ENCODE measurements at places on chromosomes 4 and X.

DNA sequence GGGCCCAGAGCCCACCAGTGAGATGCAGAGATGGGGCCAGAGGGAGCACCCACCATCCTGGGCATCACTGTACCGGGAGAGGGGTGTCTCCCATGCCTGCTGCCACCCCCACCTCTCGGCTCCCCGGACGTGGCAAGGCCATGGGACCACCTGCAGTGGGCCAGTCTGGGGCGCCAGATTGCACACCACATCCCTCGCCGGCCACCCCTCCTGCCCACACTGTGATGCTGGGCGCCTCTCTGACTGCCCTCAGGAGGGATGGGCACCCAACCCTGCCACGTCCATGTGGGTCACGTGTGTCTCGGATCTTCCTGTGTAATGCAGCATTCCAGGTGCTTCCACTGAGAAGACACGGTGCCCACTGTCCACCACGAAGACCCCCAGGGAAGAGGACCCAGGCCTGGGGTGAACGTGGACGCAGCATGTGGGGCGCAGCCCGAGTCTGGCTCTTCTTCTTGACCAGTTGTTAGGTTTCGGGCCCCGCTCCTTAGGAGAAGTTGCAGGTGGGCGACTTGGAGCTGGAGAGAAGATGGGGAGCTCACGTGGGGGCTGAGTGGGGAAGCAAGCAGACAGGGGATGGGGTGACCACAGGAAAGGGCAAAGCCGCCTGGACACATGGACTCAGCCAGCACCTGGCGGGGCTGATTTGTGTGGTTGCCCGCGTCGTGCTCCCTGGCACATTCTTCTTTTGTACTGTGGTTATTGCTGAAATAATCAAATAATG lies 47.7 kb downstream of the ZFYVE28 start:
- no peak for DNase-seq

- DNase-seq: no peak
Measured at GRCh38 chrX:40479777-40480318, 100.9 kb upstream of the ATP6AP2 start.

DNA sequence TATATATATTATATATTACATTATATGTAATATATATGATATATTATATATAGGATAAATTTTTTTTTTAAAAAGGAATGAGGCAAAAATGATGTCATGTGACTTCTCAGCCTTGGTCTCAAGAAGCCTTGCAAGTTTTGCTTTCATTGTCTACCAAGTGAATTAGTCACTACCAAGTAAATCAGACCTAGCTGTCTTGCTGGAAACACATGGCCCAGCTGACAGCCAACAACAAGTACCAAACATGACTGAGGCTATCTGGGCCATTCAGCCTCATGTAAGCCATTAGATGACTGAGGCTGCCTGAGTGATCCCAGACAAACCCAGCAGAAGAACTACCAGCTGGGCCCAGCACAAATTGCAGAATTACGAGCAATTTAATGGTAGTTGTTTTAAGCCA lies 44.9 kb downstream of the HAND2 start:
- no peak for DNase-seq

GRCh38 chr4:89294573-89295269 lies 12.9 kb downstream of the GPRIN3 start:
- no peak for DNase-seq

DNA sequence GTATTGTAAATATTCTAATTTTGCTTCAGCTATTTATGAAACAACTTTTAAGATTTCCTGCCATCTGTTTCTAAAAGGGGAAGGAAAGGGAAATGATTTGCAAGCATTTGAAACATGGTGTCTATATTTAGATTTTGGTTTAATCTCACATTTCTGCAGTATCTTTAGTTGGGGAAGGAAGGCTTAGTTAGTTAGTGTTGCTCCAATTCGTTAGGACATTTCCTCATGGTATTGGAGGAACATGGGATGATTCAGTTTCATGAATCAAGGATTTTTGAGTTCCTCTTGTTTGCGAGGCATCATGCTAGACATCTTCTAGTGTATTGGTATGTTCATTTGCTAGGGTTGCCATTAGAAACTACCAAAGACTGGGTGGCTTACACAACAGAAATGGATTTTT lies 20.5 kb upstream of the TMEM192 start:
- DNase-seq: no peak

DNA sequence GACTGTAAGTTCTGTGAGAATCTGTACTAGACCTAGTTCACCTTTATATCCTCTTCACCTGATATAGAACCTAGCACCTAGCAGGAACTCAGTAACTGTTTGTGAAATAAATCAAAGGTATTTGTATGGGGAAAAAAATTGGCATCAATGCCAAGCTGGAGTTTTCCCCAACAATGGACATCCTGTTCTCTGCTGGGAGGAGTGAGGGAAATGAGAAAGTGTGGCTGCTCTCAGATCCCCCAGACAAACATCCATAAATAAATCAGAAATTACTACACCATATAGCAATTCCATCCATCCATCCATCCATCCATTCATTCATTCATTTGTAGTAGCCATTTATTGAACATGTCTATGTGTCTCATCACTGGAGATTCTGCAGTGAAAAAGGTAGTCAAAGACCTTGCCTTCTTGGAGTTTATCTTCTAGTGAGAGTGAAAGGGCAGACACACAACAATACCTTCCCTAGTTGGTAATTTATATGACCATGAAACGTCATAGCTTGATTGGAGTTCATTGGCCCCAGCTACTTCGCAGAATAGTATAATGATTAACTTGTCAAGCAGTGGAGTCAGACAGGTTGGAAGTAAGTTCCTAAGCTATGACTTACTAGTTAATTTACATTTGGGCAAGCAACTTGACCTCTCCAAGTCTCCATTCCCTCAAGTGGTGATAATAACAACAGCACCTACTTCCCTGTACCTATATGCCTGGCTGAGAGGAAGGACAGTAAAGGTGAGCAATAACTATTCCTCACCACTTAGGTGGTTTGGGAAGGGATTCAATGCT lies 98.7 kb upstream of the KIT start:
- no peak for DNase-seq

- no peak for DNase-seq
Measured at GRCh38 chr4:129037093-129037492, 56.2 kb downstream of the SCLT1 start.
